Ammon's horn (tissue), 1 donor: ENCODE measurements at places on chromosomes 1 and 21.

GRCh38 chr1:209583408-209583807 lies at the start of gene CAMK1G:
TSS of gene CAMK1G (plus strand) at chr1:209583714. CDS start at chr1:209594984, 11,270 bp downstream.
- peak; percentile 59 for DNase-seq

GRCh38 chr21:39669976-39670661 lies 57.4 kb downstream of the B3GALT5 start:
- no peak for DNase-seq

- no peak for DNase-seq
These were observed 150.1 kb downstream of the PLPP3 start for GRCh38 chr1:56429288-56429687.

DNA sequence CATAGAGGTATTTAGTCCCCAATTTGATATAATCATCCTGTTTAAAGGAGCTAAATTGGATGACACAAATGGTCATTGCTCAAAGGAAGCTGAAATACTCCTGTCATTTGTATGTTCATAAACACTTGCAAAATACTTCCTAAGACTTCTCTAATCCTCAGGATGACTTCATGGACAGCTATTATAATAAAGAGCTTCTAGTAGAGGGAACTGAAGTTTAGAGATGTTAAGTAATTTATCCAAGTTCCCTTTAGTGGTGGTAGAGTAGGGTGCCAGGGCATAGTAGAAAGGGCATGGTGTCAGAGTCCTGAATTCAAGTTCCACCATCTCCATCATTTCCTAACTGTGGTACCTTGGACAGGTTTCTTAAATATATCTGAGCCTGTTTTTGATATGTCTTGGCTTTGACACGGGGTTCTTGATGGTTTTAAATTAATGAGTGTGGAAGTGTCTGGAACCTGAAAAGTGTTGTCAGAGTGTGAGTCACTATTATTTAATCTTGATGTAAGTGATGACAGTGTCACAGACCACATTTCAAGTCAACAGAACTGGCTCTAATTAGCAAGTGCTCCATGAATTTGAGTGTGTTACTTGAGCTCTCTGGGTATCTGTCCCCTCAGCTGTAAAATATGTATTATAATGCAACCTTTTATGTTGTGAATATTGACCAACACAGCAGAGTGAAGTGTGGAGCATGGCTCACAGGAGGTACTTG lies 12.1 kb upstream of the GBP6 start:
- no peak for DNase-seq

DNA sequence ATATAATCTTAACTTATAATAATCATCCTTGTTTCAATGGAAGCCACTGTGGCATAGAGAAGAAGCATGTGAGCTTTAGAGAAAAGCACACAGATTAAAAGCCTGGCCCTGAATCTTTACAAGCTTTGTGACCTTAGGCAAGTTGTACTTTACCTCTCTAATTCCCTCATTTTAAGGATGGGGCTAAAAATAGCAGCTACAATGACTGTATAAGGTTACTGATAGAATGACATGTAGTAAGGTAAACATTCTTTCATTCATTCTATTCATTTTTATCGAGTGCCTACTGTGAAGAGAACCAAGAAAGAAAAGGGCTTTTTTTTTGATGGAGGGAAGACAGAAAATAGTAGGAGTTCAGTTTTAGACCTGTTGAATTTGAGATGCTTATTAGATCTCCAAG lies 25.6 kb downstream of the CDKN2C start:
- no peak for DNase-seq

GRCh38 chr1:112704391-112704933 lies 2.5 kb downstream of the RHOC start:
- DNase-seq: peak; percentile 95

GRCh38 chr1:32743380-32744070 lies 41.0 kb upstream of the SYNC start:
- no peak for DNase-seq

GRCh38 chr1:169240449-169241232 lies 127.0 kb downstream of the NME7 start:
- DNase-seq: no peak
